ENCODE measurements at places on chromosomes 6 and 20. TPM values are rescaled to one million over a fixed set of nuclear protein-coding genes. Genes with fewer than 3 reads are reported as not detected.

- H3K4me3 ChIP-seq: no peak overlapping the region
- peaks cover 11% of the 10 kb centered on the region for H3K4me1 ChIP-seq
- no peaks in the 10 kb centered on the region for H3K36me3 ChIP-seq
- no peaks in the 10 kb centered on the region for H3K27me3 ChIP-seq
- no peak overlapping the region for H3K27ac ChIP-seq
These were observed 52.6 kb upstream of the SMIM29 start for GRCh38 chr6:34301408-34301807.

Gene ARMC12
- 0.78 TPM for total RNA-seq

DNA sequence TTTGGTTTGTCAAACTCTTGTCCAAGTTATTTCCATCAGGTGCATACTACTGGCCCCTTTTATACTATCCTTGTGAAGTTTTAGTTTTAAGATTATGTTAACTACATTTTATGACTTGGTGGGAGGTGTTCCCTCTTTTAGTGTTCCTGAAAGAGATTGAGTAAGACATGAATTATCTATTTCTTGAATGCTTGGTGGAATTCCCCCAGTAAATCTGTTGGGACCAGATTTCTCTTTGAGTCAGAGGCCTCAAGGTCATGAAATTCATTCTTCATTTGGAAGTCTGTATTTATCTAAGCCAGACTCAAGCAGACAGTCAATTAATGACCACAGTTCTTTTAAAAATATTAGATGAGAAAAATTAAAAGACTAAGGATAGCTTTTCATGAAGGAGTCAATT is 81.3 kb downstream of the MOXD1 start:
- no peak for DNase-seq
- no peaks in the 10 kb centered on the region for H3K4me1 ChIP-seq
- peaks cover 16% of the 10 kb centered on the region for H3K27me3 ChIP-seq

GRCh38 chr20:3894796-3895195 is 5.6 kb downstream of the PANK2 start:
- peaks cover 53% of the 10 kb centered on the region for H3K4me1 ChIP-seq
- no peaks in the 10 kb centered on the region for H3K27me3 ChIP-seq
- H3K36me3 ChIP-seq: peaks cover 5% of the 10 kb centered on the region
- DNase-seq: no peak
- no peak overlapping the region for H3K27ac ChIP-seq

Gene TFAP2C
- not detected for total RNA-seq

DNA sequence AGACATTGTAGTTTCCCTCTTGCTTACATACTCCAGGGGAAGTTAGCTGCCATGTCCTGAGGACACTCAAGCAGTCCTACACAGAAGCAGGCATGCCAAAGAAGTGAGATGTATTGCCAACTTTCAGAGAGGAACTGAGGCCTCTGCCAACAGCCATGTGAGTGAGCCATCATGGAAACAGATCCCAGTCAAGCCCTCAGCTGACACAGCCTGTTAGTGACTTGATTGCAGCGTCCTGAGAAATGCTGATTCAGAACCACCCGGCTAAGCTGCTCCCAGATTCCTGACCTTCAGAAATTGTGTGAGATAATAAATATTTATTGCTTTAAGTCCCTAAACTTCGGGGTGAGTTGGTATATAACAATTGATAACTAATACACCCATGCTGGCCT is 38.1 kb downstream of the GSTA2 start:
- no peak overlapping the region for H3K4me3 ChIP-seq
- H3K4me1 ChIP-seq: no peaks in the 10 kb centered on the region
- H3K27me3 ChIP-seq: peaks cover 26% of the 10 kb centered on the region
- H3K36me3 ChIP-seq: no peaks in the 10 kb centered on the region

Gene KHDC1L
- not detected for total RNA-seq

DNA sequence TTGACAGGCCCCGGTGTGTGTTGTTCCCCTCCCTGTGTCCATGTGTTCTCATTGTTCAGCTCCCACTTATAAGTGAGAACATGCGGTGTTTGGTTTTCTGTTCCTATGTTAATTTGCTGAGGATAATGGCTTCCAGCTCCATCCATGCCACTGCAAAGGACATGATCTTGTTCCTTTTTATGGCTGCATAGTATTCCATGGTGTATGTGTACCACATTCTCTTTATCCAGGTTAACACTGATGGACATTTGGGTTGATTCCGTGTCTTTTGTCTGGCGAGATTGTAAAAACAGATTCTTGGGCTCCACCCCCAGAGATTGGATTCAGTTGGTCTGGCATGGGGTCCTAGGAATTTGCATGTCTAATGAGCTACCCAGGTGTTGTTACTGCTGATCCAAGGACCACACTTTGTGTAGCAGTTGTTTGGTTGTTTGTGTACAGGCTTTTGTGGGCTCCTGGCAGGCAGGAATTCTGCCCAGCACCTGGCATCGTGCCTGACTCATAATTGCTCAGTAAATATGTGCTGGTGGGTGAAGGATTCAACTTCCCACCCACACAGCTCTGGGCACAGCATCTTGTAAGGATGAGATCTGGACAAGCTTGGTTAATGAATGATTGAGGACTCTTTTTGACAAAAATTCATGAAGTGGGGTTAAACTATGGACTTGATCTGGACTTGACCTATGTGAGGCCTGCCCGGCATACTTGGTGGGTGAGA is 5.2 kb downstream of the TOX2 start:
- no peak for DNase-seq
- no peak overlapping the region for H3K27ac ChIP-seq
- peaks cover 38% of the 10 kb centered on the region for H3K4me1 ChIP-seq
- peak overlapping the region; percentile 7 for H3K4me3 ChIP-seq

Gene ATP9A
- 4.2 TPM for total RNA-seq

- H3K27ac ChIP-seq: no peak overlapping the region
- H3K27me3 ChIP-seq: no peaks in the 10 kb centered on the region
- H3K4me1 ChIP-seq: peaks cover 19% of the 10 kb centered on the region
- H3K4me3 ChIP-seq: no peak overlapping the region
- H3K36me3 ChIP-seq: peaks cover 9% of the 10 kb centered on the region
These were observed 110.5 kb downstream of the B3GAT2 start for GRCh38 chr6:70846207-70846835.

All from T-helper 17 cell (primary cell).